ENCODE measurements at places on chromosomes 16 and 17. TPM values are rescaled to one million over a fixed set of nuclear protein-coding genes. Genes with fewer than 3 reads are reported as not detected.

Gene TMEM235
- not detected for total RNA-seq

Gene AMZ2
- total RNA-seq: 72.7 TPM

Gene NRN1L
- not detected for total RNA-seq

Gene SEPTIN1
- total RNA-seq: 0.59 TPM

Gene JUP
- 12.8 TPM for total RNA-seq

Gene MYL4
- total RNA-seq: 0.23 TPM

Gene OTOA
- total RNA-seq: 0.09 TPM

Gene FGF11
- total RNA-seq: 5.3 TPM

Gene KCNG4
- total RNA-seq: not detected

Gene UBE2G1
- 28.2 TPM for total RNA-seq
